ENCODE measurements at places on chromosomes 12 and 14.
A peak's percentile ranks its signal among the peaks of the same experiment; 100 is the strongest.

- no peak for DNase-seq
Observed at GRCh38 chr14:93548102-93548843, 117.5 kb downstream of the UNC79 start.

GRCh38 chr12:52018433-52019112 lies 11.8 kb downstream of the TAMALIN start:
- no peak for DNase-seq

DNA sequence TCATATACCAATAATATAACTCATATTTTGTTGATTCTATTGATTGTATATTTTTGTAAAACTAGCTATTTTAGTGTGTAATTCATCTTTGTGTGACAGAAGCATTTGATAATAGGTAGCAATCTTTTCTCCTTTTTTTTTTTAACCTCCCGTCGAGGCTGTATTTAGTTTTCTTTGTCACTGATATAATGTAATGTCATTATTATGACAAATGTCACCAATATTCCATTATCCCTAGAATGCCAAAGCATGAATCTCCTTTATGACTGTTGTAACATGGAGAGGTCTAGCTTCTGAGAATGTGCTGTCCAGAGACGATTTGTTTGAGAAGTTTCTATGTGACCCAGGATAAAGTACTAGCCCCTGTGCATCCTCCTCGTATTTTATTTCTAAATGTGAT lies 639.0 kb upstream of the ATXN7L3B start:
- DNase-seq = no peak

DNA sequence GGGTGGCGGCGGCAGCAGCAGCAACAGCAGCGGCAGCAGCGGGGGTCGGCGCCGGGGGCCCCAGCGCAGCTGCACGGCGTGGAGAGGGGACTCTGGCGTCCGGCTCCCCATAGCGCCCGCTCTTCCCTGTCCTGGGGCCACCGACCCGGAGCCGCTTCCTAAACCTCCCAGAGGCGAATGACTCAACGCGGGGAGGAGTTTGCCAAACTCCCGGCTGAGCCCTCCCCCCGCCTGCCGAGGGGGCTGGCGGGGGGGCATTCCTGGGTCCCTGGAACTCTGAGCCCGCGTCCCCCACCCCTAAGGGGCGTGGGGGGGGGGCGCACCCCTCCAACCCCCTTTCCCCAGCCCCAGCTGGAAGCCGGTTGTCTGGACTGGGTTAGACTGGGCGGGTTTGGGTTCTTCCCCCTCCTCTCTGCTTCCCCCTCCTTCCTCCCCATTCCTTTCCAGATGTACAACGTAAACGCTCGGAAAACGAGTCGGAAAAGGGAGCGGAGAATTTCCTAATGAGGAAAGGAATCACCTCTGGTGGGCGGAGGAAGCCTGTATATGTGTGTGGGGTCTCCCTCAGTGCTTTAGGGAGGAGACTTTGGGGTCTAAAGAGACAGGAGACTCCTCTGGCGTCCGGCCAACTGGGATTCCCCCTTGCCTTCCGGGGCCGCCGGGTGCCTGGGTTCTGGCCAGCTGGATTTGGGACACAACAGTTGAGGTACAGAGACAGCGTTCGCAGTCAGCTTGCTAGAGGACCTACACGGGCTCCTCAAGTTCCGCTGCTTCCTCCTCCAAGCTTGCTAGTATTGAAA lies at the start of gene ITGA5:
Gene ITGA5 (minus strand): TSS at position 179 of the 800 bp plus-strand sequence. CDS start 68 bp downstream, at position 111.
- peak; percentile 54 for DNase-seq

DNA sequence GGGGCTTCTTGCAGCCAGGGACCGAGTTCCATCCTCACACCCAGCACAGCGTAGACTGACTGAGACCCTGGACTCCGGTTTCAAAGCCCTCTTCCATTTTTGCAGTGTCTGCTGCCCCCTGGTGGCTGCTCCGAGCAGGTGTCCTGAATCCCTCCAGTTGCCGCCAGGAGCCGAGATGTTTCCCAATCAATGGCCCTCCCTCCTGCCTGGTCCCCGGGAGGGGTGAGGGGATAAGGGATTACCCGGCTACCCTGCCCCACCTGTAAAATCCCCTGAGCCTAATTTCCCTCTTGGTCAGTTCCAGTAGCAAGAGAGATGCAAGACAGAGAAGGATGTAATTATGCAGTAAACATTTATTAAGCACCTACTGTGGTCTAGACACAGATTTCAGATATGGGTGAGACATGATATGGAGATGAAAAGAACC lies 55.0 kb downstream of the PHETA1 start:
- DNase-seq = peak; percentile 51

- DNase-seq = no peak
Observed at GRCh38 chr12:120814203-120814902, 88.7 kb downstream of the ACADS start.
